Hepatic stellate cell (primary cell): ENCODE measurements at places on chromosomes 6 and 20.
A peak's percentile ranks its signal among the peaks of the same experiment; 100 is the strongest.

- DNase-seq: no peak
Measured at GRCh38 chr6:105669232-105669631, 266.4 kb upstream of the PREP start.

DNA sequence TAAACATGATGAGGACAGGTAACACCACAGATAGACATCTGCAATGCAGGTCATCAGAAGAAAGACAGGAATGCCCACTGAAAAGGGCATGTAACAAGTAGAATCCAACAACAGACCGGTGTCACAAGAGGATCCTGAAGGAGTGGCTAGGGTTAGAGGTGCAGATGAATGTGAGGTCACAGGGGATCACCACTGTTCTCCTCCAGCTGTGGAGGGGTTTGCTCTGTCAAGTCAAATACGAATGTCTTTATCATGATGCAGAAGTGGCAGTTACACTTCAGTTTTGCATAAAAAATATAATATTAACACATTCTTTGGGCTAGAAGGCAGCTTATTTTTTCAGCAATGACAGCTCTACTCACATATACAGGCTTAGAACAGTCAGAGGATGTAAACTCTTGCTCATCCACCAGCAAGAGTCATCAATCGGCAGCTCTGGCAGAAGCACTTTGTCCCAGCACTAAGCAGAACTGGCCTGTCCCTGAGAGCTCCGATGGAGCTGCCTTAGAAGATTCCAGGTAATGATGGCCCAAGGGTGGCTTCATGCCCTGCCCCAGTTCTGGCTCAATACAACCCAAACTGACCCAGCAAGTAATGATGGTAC lies 130.4 kb upstream of the TRAF3IP2 start:
- no peak for DNase-seq

- DNase-seq: no peak
Measured at GRCh38 chr6:38730140-38730862, 15.2 kb downstream of the DNAH8 start.

- DNase-seq: no peak
Measured at GRCh38 chr6:97218912-97219311, 64.1 kb downstream of the MMS22L start.

GRCh38 chr6:64685401-64685800 lies 1021.6 kb downstream of the EYS start:
- no peak for DNase-seq

DNA sequence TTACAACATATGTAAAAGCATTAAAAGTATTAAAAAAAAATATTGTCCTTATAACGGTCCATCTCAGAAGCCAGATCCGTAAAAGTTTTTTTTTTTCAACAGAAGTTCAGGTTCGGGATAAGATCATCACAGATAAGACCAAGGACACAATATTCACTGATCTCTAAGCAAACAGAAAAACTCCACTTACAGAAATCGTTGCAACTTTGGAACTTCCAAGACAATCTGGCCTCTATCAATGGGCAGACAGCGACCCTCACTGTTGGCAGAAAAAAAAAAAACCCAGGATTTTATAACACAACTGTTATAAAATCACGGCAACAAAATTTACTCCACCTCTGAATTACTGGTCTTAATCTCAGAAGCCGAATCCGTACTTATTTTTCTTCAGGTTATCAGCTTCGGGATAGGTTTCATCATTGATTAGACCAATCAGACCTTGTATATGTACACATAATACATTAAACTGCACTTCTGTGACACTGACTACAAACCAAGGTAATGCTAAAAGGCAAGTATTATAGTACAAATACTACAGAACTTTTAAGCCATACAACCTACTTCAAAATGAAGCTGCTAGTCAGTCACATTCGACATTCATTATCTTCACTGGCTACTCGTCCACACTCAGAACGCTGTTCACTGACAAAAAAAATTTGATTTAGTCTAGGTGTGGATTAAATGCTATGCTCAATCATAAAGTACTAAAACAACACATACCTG lies 34.7 kb upstream of the SYNCRIP start:
- DNase-seq: no peak

DNA sequence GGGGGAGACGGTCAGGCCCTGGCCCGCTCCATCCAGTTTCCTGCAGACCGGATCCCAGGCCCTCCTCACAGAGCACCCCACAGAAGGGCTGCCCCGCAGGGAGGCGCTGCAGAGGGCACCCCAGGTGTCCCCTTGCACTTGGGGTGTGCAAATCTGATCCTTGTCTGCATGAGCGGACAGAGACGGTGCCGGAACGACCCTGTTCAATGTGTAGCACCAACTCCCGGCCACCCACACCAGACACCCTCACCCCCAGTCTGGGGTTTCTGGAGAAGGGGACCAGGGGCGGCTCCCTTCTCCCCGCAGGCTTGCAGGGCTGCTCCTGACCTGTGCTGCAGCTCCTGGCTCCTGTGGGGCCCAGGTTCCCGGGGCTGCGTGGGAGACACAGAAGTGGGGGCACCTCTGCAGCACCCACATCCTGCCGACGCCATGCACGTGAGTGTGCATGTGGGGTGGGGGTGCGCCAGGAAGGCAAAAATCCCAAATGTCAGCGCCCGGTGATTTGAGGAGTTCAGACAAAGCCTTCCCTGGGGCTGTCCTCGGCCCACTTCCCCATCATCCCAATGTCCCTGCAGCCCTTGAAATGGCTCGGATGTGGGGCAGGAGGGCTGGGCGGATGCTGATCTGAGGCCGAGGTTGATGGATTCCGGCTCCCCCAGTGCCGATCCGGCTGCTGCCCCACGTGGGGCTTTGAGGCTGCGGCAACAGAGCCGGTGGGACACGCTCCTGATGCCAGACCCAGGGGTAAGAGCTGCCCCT lies 85.3 kb upstream of the BHLHE23 start:
- no peak for DNase-seq

DNA sequence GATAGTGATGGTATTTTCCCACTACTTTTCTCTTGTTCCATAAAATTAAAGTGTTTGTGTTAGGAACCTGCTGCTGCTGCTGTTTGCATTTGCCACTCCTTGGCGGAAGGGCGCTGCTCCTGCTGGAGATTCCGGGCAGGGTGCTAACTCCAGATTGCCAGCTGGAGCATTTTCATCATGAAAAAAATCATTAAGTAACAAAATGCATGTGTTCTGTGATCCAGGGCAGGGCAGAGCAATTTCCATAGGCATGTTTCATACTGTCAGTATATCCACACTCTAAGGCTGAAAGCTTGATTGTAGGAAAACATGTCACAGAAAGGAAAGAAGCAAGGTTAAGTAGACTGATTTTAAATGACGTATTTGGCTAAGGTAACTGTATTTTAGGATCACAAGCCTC lies 24.0 kb downstream of the PBOV1 start:
- no peak for DNase-seq

GRCh38 chr6:23655525-23655924 lies 470.5 kb upstream of the NRSN1 start:
- no peak for DNase-seq

DNA sequence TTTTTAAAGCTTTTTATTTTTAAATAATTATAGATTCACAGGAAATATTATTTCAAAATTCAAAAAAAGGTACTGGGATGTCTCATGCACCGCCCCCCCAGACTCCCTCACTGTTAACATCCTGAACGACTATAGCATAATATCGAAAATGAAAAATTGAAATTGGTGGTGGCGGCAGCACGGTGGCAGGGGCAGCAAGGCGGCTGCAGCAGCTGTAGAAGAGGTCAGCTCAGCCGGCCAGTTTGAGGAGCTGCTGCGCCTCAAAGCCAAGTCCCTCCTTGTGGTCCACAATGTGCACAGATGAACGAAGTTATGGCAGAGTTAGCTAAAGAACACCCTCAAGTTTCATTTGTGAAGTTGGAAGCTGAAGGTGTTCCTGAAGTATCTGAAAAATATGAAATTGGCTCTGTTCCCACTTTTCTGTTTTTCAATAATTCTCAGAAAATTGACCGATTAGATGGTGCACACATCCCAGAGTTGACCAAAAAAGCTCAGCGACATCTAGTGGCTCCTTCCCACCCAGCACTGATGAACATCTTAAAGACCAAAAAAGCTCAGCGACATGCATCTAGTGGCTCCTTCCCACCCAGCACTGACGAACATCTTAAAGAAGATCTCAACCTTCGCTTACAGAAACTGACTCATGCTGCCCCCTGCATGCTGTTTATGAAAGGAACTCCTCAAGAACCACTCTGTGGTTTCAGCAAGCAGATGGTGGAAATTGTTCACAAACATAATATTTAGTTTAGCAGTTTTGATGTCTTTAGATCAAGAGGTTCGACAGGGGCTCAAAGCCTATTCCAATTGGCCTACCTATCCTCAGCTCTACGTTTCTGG lies 100.8 kb downstream of the FAM217A start:
- DNase-seq: peak; percentile 50

- no peak for DNase-seq
Measured at GRCh38 chr20:3651204-3651962, 11.8 kb downstream of the GFRA4 start.

GRCh38 chr6:157757430-157758403 lies 65.3 kb upstream of the SNX9 start:
- no peak for DNase-seq

DNA sequence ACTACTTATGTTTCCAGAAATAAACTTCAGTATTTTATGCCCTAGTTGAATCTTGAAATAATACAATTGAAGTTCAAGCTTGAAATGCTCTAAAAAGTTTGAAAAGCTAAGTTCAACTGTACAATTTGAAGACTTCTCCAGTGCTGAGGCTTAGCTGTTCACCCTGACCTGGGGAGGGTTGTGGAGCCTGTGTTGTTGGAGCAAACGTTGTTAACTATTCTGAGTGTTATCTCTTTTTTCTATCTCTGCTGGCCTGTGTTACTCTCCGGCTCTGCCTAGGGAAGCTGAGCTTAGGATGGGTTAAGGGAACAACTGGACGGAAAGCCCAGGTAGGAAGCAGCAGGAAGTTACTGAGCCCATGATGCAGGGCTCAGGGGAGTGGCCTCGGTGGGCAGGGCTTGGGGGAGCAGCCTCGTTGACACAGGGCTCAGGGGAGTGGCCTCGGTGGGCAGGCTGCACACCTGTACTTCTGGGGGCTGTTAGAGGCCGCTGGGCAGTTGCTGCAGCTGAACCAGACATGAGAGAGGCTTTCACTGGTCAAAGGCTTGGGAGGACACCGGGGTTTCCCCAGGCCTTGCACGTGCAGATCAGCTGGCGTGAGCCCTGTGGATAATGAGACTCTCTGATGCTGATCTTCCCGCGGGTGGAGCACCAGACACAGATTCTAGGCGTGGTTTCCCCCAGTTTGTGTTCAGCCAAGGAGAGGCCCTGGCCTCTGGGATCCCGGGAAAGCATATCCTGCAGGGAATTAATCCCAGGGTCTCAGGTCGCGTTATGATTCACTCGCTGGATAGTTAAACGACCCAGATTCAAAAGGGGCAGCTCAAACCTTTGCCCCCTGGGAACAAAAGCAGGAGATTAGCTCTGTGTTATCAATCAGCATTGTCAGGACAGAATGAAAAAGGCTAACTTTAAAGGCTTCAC lies 58.9 kb downstream of the ERMARD start:
- no peak for DNase-seq

DNA sequence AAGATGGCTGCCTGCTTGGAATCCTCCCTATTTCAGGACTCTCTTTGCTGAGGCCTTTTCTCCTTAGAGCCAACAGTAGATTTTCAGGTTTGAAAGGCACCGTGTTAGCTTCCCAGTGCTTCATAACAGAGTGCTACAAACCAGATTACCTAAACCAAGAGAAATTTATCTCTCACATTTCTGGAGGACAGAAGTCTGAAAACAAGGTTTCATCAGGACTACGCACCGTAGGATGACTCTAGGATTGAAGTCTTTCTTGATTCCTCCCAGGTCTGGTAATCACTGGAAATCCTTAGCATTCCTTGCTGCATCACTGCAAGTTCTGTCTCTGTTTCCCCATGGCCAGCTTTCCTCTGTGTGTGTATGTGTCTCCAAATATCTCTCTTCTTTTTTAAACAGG lies 508.4 kb upstream of the GJE1 start:
- DNase-seq: no peak

GRCh38 chr6:1872649-1873131 lies 263.0 kb downstream of the FOXC1 start:
- DNase-seq: peak; percentile 7

DNA sequence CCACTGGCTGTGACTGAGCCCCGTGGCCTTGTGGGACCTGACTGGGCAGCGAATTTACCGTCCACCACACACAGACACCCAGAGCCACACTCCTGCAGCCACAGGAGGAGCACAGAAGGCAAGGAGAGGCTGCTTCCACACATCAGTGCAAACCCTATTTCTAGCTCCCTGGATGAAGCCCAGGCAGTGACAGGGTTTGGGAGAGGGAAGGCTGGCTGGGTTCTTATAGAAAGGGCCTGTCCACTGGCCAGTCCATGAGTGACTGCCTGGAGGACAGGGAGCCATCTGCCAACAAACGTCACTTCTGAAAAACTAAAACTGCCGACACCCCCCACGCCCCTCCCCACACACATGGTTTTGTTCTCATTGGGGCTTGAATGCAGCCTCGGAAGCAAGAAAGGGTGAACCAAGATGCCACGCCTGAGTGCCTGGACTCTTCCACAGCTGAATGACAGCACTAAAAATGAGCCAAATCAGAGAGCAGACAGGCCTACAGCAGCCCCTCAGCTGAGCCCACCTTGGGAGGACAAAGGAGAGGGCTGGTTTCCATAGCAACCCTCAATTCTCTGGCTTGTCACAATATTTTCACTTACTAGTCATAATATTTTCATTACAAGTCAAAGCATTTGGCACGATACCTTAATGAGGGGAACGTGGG lies 38.4 kb downstream of the RRBP1 start:
- no peak for DNase-seq

GRCh38 chr6:106611030-106611429 lies 18.3 kb downstream of the RTN4IP1 start:
- DNase-seq: no peak

DNA sequence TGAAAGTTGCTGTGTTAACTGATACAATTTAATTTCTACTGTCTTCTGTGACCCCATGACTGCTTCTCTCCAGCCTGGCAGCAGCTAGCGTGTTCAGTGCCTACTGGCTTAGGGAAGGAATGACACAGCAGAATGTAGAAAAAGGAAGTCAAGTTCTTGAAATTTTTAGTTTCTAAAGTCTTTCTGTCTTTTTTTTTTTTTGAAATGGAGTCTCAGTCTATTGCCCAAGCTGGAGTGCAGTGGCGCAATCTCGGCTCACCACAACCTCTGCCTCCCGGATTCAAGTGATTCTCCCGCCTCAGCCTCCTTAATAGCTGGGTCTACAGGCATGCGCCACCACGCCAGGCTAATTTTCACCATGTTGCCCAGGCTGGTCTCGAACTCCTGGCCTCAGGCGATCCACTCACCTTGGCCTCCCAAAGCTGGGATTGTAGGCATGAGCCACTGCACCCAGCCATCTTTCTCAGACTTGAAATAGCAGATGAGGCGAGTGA lies 39.3 kb downstream of the PCNA start:
- DNase-seq: no peak
